ENCODE measurements at places on chromosomes 6 and 20.
A peak's percentile ranks its signal among the peaks of the same experiment; 100 is the strongest.

DNA sequence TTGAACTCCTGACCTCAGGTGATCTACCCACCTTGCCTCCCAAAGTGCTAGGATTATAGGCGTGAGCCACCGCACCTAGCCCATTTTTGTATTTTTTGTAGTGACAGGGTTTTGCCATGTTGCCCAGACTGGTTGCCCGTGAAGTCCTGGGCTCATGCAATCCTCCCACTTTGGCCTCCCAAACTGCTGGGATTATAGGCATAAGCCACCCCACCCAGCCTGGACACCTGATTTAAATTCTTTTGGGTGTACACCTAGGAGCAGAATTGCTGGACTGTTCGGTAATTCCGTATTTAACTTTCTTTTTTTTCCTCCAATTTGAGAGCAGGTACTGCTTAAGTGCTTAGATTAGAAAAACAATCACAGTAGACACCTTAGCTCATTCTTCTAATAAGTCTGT lies 5.6 kb upstream of the NRM start:
- no peak for DNase-seq

- no peak for DNase-seq
Measured at GRCh38 chr6:155014670-155015300, 19.7 kb downstream of the TIAM2 start.

DNA sequence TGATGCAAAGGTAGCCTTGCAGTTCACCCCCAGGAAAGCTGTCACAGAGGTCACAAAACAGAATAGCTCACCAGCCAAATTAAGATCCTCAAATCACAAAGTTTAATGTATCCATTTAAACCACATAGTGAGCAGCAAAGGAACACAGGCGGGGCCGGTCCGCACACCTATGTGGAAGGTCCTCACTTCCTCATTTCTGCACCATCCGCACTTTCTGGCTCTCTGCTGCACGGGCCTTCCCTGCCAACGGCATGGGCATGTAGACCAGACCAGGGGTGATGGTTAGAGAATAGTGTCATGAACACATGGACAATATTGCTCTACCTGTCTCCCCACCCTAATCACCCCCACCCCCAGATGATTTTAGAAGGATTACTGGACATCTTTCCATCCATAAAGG lies 12.1 kb upstream of the TBXT start:
- no peak for DNase-seq

DNA sequence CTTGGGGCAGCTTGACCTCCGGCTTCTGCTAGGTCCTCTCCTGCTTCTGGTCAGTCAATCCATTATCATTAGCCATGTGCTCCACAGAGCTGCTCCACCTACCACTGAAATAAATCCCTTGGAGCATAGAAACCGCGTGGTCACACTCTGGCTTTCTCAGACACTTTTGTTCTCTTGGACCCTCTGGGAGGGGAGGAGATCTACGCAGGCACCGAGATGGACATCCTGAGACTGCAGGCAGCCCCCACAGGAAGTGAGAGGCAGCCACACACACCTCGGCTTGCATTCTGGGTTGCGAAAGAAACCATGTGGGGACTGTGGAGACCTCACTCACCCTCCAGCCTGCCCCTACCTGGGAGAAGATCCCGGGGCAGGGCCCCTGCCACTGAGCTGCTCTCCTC lies 79.5 kb downstream of the FYN start:
- peak; percentile 82 for DNase-seq

DNA sequence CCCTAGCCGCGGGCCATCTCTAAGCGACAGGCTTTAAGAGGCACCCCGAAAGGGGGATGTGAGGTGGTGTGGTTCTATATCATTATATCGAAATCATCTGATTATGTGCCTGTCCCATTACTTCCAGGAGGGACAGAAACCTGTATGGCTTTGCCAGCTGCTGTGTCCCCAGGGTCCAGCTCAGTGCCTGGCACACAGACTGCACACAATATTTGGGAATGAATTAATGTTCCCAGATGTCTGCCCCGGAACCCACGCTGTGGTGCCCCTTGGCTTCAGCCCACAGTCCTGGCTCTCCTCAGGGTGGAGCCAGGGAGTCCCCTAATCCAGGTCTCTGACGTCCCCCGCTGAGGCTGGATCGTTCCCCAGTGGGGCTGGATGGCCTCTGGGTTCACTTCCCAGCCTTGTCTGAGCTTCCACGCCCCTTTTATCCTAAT lies 8.9 kb upstream of the AHCY start:
- no peak for DNase-seq

- no peak for DNase-seq
Measured at GRCh38 chr6:11218102-11218442, 14.4 kb downstream of the NEDD9 start.

- DNase-seq: no peak
Measured at GRCh38 chr20:10177326-10177725, 41.3 kb upstream of the SNAP25 start.
